ENCODE measurements at places on chromosomes 6 and 20.

GRCh38 chr20:47654370-47654769, 130.9 kb downstream of the SULF2 start:
- no peak for DNase-seq

DNA sequence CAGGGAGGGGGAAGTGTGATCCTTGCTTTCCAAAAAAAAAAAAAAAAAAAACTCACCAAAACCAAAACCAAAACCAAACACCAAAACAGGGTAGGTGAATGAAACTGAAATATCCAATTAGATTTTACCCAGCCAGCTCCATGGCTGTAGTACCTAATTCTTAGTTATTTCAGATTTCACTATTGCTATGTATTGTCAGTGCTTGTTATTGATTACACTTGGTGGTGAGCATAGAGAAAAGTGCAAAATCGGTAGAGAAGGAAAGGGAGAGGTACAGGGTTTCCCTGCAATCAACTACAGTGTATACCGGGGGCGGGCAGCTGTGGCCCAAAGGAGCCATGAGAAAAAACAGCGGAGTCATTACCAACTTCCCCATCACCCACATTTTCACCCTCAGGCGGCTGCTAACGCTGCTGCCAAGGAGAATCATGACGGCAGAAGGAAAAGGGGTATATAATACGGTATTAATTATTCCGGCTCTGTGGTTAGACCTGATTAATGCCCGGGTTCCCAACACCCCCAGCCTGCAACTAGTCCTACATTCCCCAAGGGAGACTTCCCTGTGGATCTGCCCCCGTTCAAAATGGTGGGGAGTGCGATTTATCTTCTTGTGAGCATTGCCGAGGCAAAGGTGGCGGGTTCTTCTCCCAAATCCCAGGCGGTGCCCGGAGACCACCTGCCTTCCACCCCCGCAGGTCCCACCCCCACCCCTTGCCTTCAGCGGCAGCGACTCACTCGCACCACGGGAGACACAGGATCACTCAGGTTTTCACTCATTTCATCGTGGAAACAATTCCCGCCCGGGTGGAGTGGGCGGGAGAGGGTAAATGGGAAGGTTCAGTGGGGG, at the start of gene C6orf62:
C6orf62 (minus strand) TSS at position 30 of the 847 bp plus-strand sequence. CDS start 486 bp downstream, outside the sequence.
- DNase-seq, result no peak

- no peak for DNase-seq
These were observed 92.7 kb upstream of the ARMC2 start for GRCh38 chr6:108755257-108756240.

DNA sequence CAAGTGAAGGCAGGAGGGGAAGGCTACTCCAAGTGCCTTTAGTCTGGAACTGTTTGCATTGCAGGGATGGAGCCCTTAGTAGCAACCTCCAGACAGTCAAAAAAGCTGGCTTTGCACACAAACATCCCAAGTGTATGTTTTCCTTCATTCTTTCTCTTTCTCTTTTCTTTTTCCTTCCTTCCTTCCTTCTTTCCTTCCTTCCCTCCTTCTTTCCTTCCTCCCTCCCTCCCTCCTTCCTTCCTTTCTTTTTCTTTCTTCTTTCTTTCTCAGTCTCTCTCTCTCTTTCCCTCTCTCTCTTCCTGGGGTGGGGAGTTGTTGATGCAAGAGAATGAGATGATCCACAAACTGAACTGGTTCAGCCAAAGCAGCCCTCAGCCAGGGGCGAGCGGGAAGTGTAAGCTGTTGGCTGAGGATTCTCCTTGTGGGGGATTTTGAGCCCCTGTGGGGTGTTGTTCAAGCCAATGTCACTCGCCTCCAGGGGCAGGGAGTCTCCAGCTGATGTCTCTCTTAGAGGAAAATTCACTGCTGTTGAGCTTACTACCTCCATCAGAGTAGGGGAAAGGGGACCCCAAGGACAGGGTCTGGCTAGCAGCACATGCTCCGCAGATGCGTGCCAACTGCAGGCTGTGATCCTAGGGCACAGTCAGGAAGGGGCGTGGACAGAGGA, 11.7 kb downstream of the RSPO4 start:
- DNase-seq, result no peak

- DNase-seq, result no peak
These were observed 78.4 kb upstream of the TBC1D7 start for GRCh38 chr6:13406781-13407180.

DNA sequence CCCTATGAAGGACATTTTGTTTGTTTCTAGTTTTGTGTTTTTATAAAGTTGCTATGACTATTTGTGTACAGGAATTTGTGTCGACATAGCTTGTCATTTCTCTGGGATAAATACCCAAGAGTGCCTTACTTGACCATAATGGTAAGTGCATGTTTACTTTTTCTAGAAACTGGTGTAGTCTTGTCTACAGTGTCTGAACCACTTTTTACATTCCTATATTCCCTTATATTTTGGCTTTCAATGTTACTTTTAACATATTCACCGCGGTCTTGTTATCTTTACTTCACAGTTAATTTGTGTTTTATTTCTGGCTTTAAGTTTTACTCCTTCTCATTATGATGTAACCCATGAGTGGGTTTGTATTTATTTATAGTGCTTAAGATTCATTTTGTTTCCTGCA, 444.4 kb upstream of the RGS17 start:
- DNase-seq, result no peak

DNA sequence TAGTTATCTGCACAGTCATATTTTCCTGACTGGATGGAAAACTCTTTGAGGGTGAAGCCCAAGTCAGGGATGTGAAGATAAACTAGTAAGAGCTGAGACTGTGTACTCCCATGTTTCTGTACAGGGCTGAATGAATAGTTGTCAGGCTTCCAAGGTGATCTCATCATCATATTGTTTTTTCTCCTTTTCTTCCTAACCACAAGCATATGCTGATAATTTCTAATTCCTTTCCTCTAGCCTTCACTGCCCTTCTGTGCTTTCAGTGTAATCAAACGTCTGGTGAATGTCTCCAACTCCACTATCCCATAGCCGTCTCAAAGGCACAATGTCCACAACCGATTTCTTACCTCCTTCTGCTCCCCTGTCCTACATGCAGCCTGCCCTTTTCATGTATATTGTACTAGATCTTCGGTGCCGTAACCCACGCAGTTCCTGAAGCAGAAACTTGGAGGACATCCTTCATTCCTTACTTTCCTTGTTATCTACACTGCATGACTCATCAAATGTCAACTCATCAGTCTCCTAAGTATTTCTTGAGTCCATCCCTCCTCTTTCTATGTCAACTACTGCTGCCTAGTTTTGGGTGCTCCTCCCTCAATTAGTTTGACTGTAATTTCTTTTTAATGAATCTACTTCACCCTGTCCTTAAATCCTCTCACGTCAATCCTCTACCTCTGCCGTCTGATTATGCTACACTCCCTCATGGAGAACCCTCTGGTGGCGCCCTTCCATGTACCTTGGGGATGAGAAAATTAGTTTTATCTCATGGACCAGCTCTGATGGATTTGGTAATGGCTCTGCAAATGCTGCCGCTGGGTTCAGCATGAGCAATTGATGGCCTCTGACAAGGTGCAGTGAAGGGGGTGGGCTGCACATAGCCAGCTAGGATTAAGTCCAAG, 21.9 kb downstream of the NCOA7 start:
- DNase-seq, result no peak

- DNase-seq, result no peak
These were observed 7.0 kb upstream of the RREB1 start for GRCh38 chr6:7100753-7101081.

- DNase-seq, result peak; percentile 14
These were observed 37.7 kb downstream of the KIF25 start for GRCh38 chr6:168035098-168035660.

GRCh38 chr6:128135325-128135724, 234.5 kb upstream of the THEMIS start:
- DNase-seq, result no peak

GRCh38 chr6:167100241-167100674, 22.6 kb upstream of the CCR6 start:
- DNase-seq, result no peak

DNA sequence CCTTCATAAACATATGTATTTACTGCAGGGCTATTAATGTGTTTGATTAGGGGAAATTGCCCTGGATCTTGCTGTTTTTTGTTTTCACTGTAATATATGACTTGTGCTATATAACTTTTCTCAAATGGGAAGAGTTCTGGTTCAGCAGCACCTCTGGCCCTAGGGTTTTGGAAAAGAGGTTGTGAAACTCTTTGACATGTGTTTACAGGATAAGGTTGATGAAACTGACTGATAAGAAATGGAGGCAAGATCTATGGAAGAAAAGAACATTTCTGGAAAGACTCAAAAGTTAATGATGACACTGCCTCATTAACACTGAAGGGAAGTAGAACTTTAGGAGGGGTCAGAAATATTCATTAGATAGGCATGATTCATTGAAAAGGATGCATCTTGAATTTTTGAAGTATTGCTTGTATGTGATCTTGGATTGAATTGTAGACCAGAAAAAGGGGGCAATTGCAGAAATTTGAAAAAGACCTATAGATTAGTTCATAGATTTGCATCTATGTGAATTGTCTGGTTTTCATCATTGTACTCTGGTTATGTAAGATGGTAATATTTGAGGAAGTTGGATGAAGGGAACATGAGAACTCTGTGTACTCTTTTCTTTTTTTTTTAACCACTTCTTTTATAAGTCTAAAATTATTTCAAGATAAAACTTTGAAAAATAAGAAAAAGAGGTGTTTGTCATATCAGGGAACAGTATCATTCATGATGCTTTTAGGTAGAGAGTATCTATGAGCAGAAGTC, 54.0 kb downstream of the UTRN start:
- DNase-seq, result no peak

DNA sequence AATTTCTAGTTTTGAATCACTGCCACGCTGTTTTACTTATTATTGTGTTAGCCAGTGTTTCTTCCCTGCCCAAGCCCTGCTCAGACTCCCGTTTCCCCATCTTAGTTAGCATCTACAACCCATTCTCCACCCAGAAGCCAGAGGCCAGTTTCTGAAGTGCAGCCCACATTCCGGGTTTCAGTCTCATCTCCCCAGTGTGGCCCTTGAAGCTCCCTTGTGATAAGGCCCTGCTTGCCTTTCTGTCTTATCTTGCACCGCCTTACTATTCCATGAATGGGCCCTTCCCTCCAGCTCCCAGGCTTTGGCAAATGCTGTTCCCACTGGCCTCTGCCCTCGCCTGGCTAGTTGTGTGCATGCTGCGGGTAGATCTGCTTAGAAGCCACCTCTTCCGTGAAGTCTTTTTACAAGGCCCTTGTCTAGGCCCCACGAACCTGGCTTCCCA, 41.1 kb downstream of the TOX2 start:
- no peak for DNase-seq

GRCh38 chr20:23640018-23640601, 2.4 kb upstream of the CST3 start:
- no peak for DNase-seq

GRCh38 chr20:47922269-47922668, 137.0 kb upstream of the SULF2 start:
- no peak for DNase-seq

DNA sequence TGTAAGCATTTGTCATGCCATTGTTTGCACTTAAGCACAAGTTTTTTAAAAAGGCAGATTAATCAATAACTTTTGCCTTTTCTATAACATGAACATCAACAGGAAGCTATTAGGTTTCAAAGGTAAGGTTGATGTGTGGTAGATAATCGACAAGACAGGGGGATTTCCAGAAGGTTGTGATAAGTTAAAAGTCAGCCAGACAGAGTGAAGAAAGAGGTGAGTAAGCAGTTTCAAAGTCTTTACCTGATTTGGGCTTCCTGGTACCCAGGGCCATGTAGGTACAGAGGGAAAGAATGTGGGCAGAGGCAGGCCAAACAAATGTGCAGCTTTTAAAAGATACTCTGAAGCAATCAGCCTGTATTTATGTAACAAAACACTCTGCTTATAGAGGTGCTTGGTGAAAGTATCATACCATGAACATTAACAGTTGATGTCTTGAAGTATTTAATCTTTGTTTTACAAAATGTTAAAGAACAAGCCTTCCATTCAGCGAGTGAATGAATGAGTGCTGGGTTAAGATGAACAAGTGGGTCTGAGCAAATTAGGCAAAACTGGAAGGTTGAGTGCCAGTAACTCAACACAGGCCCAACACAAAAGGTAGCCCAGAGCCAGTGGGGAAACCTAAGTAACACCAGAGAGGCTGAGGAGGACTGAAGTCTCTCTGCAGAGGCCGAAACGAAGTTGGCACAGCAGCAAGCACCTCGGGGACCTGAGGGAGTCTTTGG, 60.2 kb downstream of the LRRC1 start:
- DNase-seq, result no peak

DNA sequence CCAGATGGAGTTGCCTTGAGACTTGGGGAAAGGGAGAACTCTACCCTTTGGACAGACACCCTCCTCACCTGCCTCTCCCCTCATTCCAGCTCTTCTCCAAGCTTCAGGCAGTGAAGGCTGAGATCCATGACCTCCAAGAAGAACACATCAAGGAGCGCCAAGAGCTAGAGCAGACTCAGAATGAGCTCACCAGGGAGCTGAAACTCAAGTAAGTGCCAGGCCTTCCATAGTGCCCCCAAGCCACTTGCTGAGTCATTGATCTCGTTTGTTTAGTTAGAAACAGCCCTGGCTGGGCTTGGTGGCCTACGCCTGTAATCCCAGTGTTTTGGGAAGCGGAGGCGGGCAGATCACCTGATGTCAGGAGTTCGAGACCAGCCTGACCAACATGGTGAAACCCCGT, 39.2 kb downstream of the KIF3B start:
- no peak for DNase-seq

DNA sequence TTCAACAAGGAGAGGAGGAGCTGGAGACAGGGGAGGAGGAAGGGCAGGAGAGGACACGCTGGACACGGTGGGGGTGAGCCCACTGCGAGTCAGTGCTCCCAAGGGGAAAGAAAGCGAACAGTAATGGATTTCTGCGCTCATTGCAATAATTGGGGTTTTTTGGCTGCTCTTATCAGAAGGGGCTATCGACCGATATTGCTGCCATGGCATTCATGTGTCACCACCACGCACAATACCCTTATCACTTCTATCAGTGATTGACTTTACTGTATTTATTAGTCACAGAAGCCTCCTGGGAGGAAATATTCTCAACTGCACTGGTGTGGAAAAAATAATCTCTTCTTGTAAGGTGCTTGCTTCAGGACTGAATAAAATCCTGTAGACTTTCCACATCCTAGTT, 55.8 kb downstream of the CEP43 start:
- DNase-seq, result no peak

DNA sequence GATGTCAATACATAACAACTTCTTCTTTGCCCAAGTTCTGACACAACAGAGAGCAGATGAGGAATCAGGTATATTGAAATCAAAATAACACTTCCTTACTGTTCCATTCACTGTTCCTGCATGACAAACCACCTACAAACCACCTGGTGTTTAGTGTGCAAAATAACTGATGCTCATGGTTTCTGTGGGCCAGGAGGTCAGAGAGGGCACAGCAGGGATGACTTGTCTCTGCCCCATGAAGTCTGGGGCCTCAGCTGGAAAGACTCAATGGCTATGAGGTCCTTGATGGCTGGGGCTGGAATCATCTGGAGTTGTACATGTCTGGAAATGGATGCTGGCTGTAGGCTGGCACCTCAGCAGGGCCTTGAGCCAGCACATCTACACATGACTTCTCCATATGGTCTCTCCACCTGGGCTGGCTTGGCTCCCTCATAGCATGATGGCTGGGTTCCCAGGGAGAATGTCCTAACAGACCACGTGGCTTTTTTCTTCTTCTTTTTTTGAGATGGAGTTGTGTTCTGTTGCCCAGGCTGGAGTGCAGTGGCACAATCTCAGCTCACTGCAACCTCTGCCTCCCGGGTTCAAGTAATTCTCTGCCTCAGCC, 7.4 kb upstream of the COX4I2 start:
- peak; percentile 96 for DNase-seq

GRCh38 chr20:3803289-3803688, 7.2 kb downstream of the CDC25B start:
- no peak for DNase-seq

GRCh38 chr6:40903456-40903855, 135.6 kb downstream of the UNC5CL start:
- DNase-seq, result no peak
